ENCODE measurements at places on chromosomes 12 and 14. TPM values are rescaled to one million over a fixed set of nuclear protein-coding genes. Genes with fewer than 3 reads are reported as not detected.
A peak's percentile ranks its signal among the peaks of the same experiment; 100 is the strongest.

Gene NGB
- total RNA-seq: not detected

Gene CHGA
- not detected for total RNA-seq

Gene GRIP1
- not detected for total RNA-seq

Gene KRT6C
- total RNA-seq: not detected

- no peak for DNase-seq
Measured at GRCh38 chr14:105201925-105202513, 20.9 kb upstream of the NUDT14 start.

DNA sequence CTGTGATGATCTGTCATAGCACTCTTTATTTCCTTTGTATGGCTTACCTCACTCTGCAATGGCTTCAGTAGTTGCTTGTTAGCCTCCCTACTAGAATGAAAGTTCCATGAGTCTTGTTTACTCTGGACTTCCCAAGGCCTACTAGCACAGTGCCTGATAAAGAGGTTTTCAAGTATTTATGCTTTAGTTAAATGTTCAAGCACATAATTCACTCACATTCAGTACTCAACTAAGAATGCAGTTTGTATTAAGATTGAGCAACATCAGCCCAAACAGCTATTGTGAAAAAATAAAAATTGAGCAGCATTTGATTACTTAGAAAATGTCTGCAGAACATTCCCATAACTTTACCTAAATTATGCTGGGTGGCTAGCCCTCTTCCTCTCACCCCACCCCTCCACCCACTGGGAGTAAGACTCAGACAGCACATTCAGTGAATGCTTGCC is 158.9 kb upstream of the AMIGO2 start:
- DNase-seq: no peak

GRCh38 chr14:42407153-42407552 is 800.5 kb downstream of the LRFN5 start:
- no peak for DNase-seq

GRCh38 chr12:1531654-1532374 is 62.6 kb downstream of the FBXL14 start:
- no peak for DNase-seq

Gene CLEC4D
- not detected for total RNA-seq

- DNase-seq: no peak
Measured at GRCh38 chr14:62462988-62463387, 582.3 kb downstream of the KCNH5 start.

Gene ACSM4
- total RNA-seq: not detected

- no peak for DNase-seq
Measured at GRCh38 chr14:61587081-61587713, 108.1 kb upstream of the HIF1A start.

GRCh38 chr14:88599326-88599725 is 36.5 kb downstream of the ZC3H14 start:
- no peak for DNase-seq

DNA sequence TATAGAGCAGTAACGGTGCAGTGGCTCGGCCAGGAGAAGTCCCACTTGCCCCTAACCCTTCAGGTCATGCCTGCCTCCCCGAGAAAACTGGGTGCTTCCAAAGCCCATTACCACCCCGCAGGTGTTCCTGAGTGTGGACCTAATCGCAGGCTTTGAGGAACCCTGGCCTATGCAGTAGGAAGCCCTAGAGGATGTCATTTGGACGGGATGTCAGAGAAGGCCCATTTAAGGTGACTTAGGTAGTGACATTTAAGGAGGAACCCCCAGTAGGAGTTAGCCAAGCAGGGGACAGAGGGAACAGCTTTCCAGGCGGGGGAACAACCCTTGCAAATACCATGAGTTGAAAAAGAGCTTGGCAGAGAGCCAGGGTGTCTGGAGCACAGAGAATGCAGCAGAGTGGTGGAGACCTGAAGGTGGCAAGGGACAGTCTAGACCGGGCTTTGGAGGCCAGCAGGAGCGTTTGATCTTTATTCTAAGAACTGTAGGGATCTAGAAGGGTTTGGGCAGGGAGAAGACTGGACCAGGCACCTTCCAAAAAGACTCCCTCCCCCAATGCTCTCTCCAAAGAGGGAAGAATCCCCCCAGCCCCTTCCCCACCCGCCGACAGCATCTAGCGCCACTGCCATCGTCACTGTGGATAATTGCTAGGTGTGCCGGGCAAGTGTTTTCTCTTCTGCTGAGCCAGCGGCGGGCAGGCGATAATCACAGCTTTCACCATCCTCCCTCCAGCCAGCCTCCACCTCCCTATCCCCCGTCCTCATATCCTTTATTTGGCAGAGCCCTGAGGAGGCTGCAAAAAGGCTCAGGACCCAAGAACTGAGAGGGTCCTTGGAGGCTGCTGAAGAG is 33.3 kb upstream of the BEGAIN start:
- DNase-seq: no peak

GRCh38 chr14:99430491-99430890 is 50.2 kb downstream of the SETD3 start:
- DNase-seq: no peak

DNA sequence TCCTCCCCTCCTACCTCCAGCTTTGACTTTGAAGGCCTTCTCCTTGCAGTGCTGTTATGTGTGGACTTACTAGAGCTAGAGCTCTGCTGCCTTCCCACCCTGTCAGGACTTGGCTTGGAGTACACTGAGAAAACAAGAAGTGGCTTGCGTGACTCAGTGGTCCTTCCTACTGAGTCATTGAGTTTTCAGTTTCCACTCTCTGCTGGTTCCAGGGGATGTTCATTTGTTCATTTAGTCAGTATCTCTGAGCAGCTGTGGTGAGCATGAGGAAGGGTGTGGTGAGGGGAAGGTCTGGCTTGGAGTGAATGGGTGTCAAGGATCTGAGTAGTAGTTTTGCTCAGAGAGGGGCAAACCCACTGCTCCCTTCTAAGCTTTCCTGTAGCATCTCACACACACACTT is 17.2 kb upstream of the ELK3 start:
- DNase-seq: peak; percentile 75

DNA sequence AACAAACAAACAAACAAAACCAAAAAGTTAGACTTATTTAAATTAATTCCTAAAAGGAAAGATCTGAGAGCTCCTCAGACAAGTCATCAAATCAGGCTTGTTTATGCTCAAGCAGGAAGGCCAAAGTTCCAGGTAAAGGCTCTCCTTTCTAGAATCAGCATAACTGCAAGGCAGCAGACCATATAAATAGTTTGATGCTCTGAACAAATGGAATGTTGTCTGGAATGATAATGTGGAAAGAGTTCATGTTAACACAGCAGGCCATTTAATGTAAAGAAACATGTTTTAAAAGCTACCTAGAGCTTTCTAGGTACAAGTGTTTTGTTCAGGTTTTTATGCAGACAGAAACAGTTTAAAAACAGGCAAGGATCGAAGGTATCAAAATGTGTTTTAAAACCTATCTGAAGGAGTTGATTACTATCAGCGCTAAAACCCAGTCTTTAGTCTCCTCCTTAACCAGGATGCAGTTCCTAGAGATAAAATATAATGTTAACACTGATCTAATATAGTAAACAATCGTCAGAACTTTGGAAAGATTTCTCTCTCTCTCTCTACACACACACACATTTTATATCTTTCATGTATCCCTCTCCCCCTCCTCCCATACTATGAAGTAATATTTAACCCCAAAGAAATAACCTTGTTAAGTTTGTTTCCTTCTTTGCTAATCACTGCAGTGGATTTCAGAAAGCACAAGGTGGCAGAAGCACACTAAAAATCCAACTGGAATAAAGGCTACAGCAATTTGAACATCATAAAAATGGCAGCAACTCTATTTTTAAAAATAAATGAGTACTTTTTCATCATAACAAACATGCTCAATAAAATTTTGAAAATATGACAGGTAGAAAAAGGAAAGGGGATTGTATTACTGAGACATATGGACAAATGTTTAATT is 135.5 kb downstream of the PAWR start:
- DNase-seq: no peak

GRCh38 chr12:114935658-114936057 is 251.7 kb upstream of the TBX3 start:
- DNase-seq: no peak

Gene BCL11B
- not detected for total RNA-seq

Gene TOGARAM1
- 3.4 TPM for total RNA-seq

Gene TPH2
- not detected for total RNA-seq

- no peak for DNase-seq
Measured at GRCh38 chr14:102930753-102931579, 8.5 kb downstream of the AMN start.

GRCh38 chr14:101442451-101442850 is 118.8 kb upstream of the DIO3 start:
- no peak for DNase-seq

GRCh38 chr12:119828300-119828699 is 48.8 kb downstream of the CIT start:
- no peak for DNase-seq

- peak; percentile 71 for DNase-seq
Measured at GRCh38 chr12:115172521-115172920, 488.5 kb upstream of the TBX3 start.

Gene BTBD6
- total RNA-seq: 21.3 TPM
